ENCODE measurements at places on chromosomes 11 and 22.
A peak's percentile ranks its signal among the peaks of the same experiment; 100 is the strongest.

DNA sequence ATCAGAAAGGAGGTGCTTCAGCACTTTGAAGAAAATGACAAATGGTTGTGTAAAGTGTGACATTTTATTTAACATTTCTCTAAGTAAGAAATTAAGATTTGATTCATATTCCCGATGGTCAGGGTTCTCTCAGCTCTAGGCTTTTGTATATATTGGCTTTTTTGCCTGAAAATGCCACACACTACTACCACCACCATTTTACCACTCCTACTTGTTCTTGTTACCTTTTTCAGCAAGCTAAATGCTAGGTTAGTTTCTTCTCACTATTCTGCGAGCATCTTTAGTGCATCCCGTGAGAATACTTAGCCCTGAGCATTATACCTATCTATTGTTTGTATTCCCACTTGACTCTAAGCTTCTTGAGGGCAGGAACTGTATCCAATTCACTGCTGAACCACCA is 177.6 kb upstream of the MTNR1B start:
- DNase-seq: no peak

DNA sequence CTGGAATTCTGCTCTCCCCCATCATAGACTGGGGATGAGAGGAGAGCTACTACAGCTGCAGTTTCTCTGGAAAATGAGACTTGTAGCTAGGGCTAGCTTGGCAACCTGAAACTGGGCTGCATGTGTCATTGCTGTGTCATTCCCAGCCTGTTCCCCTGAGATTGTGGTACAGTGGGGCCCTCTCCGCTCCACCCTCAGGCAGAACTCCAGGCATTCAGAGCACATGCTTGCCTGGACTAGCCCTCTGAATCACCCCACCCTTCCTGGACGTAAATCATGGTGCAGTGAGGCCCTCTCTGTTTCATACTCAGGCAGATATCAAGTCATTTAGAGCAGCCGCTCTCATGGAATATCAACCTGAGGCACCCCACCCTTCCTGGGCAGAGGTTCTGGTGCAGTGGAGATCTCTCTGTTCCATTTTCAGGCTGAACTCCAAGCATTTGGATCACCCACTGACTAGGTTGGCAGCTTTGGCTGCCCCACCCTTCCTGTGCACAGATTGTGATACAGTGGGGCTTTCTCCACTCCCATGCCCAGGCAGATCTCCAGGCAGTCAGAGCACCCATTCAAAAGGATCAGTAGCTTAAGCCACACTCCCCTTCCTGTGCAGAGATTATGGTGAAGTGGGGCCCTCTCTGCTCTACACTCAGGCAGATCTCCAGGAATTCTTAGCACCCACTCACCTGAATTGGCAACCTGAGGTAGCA is 274.4 kb downstream of the C11orf87 start:
- DNase-seq: peak; percentile 68

GRCh38 chr11:34696862-34697261 is 76.0 kb downstream of the EHF start:
- no peak for DNase-seq

DNA sequence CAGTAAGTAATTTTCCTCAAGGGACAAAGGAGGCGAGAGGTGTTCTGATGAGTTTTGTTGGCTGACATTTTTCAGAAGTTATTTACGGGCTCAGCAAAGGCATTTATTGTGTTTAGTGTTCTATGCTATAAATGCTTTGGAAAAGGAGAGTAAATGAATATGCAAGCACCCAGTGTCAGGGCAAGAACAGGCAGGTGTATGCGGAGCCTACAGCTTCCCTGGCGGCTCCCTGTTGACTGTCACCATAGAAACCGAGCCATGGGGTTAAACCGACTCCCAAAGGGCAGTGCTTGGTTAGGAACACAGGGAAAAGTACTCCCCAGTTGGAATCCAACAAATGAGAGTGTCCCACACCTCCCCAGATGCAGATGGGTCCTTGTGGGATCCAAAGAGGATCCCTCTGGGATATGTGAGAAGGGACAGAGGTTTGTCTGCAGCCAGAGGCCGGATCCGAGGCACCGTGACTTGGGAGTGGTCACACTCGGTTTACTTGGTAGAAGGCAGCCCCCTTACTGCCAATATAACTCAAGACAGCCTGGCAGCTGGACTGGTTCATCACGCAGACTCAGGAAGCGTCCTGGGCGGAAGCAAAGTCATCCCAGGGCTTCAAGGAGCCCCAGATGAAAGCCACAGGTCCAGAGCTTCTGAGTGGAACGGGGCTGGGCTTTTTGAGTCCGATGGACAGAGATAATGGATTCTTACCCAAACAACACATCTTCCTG is 329.7 kb downstream of the CTTN start:
- no peak for DNase-seq

GRCh38 chr11:68353118-68353517 is 40.7 kb downstream of the LRP5 start:
- no peak for DNase-seq

GRCh38 chr22:30144391-30144790 is 64.1 kb downstream of the HORMAD2 start:
- no peak for DNase-seq

- peak; percentile 86 for DNase-seq
Observed at GRCh38 chr22:37497062-37497599, 10.9 kb upstream of the MFNG start.

- DNase-seq: no peak
Observed at GRCh38 chr11:1889224-1889930, 2.3 kb downstream of the PRR33 start.

GRCh38 chr11:108338750-108339149 is 115.9 kb downstream of the ATM start:
- no peak for DNase-seq

- no peak for DNase-seq
Observed at GRCh38 chr11:67700548-67701262, 26.3 kb upstream of the ALDH3B2 start.

Measured in fibroblast of the aortic adventitia (primary cell).